ENCODE measurements at places on chromosomes 16 and 17.

GRCh38 chr17:673200-673681 is 41.4 kb downstream of the VPS53 start:
- DNase-seq: no peak

GRCh38 chr16:7629571-7629970 is 296.9 kb downstream of the RBFOX1 start:
- DNase-seq: no peak

DNA sequence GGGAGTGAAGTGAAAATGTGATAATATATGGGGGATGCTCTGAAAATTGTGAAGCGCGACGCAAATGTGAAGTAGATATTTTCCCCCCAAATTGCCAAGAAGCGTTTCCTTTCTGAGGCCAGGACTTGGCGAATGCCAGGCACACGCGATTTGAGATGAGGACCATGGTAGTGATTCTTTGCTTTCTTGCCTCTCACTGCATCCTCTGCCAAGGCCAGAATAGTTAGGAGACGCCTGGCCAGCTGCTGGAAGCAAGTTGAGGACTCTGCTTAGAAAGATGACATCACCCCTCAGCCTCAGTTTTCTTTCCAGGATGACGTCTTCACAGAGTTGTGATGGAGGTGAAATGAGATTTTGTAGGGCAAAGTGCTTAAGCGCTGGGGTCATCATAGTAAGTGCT is 25.9 kb downstream of the PIPOX start:
- no peak for DNase-seq

GRCh38 chr16:86252596-86252995 is 257.7 kb upstream of the FOXF1 start:
- DNase-seq: no peak

GRCh38 chr16:84295203-84295860 is 654 bp downstream of the WFDC1 start:
- no peak for DNase-seq

- no peak for DNase-seq
Observed at GRCh38 chr16:66905633-66906539, 12.8 kb downstream of the CDH16 start.

DNA sequence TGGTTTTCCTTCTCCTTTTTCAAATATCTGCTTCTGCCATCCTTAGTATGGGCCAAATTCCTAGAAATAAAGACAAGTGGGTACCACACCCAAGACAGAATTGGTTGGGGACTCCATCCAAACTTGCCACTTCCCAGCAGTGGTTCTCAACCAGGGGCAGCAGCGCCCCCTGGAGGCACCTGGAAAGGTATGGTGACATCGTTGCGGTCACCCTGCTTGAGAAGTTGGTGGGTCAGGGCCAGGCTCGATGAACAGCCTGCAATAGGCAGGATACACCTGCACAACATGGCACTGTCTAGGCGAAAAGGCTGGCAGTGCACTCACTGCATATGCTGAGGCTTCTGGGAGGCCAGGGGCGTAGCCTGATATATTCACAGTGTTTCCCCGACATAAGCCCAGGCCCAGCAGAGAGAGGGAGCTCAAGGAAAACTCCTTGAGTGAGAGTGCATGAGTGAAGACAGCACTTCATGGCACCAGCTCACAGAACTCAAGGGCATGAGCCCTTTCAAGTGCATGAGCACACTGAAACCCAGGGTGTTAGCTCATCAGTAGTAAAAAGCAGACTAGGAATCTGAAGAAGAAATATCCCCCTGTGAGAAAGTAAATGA is 57.7 kb downstream of the CMC2 start:
- DNase-seq: peak; percentile 64

DNA sequence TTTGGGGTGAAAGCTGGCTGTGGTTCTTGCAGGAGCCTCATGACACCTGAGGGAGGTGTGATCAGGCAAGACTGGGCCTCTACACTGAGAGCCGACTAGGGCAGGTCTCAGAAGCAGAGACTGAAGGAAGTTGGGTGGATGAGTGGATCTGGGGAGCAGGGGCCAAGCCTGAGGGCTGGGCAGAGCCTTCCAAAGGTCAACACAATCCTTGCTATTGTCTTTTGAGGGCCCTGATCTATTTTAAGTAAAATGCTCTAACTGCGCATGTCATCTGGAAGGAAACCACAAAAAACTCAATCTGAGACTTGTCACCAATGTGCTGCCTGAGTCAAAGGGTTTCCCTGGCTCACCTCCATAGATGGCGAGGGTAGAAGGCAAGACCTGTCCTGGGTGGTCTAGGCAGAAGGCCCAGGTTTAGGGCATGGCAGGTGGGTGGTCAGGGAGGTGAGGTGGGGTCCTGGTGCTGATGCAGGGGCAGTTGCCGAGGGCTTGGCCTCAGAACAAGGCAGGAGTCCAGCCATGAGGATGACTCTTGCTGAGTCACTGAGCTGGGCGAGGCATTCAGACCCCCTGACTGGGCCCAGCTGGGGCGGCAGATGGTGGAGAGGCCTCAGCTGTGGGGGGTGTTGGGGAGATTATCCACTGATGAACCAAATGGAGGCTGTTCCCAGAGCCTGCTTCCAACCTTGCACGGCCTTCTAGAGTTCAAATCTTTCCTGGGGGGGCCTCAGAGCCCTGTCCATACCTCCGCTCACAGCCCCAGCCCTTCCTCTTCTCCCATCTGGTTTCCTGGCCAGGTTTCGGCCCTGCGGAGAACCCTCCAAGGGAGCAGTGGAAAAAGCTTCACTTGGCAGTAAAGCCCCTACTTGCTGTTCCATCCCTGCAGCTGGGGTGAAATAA is 5.1 kb downstream of the MVP start:
- no peak for DNase-seq

DNA sequence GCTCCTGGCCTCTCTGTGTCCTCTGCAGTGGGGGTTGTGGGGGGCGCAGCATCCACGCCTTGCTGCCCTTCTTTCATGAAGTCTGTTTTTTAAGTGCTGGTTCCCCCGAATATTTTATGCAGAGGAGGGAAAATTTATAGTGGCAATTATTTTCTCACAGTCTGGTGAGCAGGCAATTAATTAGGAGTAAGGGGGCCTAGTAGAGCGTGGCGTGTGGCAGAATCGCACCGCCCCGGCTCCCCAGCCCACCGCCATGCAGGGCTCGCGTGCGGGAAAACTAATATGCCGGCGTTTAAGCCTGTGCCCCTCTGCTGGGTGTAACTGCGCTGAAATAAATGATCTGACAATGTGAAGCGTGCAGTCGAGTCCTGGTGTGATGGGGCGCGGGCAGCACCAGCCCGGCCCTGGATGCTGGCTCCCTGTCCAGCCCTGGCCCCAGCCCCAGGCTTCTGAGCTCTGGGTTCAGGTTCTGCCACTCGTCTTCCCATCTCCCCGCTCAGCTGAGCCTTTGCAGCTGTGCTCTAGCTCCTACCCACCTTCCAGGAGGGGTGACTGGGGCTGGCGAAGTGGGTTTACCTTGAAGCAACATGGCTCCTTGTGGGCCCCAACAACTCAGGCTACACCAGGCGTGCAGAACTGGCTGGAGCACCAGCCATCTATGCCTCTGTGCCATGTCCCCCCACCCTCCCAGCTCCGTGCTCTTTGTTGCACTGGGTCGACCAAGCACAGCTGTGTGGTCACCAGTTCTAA is 13.8 kb downstream of the ENGASE start:
- DNase-seq: no peak

- DNase-seq: no peak
Observed at GRCh38 chr16:53922807-53923571, 219.0 kb downstream of the FTO start.

DNA sequence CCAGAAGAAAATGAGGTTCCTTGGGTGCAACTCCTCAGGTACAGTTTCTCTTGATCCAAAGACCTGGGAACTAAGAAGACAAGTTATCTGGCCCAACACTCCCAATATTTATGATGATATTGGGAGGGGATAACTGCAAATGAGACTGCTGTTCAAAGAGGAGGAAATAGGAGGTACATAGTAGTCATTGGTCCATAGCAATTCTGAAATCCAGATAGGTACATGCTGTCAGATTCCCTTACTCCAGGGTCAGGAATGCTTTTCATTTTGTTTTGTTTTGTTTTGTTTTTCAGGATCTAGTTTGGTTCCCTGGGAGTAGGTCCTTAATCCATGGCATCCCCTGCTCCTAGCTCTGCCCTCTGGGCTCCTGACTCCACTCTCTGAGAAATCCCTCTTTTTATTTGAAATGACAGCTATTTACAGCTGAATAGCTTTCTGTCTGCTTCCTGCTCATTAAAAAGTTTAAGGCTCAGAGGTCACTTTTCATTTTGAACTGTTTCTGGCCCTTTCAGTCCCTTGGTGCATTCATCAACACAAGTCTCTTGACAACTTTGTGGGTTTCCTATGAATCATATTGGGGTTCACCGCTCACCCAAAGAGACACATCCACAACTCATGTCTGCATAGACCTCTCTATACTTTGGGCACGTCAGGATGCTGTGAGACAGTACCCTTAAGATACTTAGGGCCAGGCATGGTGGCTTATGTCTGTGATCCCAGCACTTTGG is 110.2 kb upstream of the C17orf78 start:
- DNase-seq: no peak

- no peak for DNase-seq
Observed at GRCh38 chr17:43020030-43020621, 2.1 kb downstream of the VAT1 start.

- peak; percentile 98 for DNase-seq
Observed at GRCh38 chr16:30658731-30659506, 688 bp downstream of the FBRS start.

- no peak for DNase-seq
Observed at GRCh38 chr16:15457400-15457799, 23.0 kb downstream of the BMERB1 start.

GRCh38 chr17:30922235-30923030 is 688 bp downstream of the ADAP2 start:
- DNase-seq: no peak

GRCh38 chr17:77427391-77427991 is 286.7 kb downstream of the SEC14L1 start:
- DNase-seq: no peak

GRCh38 chr16:56212144-56212543 is 20.9 kb downstream of the GNAO1 start:
- no peak for DNase-seq

GRCh38 chr17:82835766-82836512 is 3.9 kb downstream of the ZNF750 start:
- no peak for DNase-seq

GRCh38 chr17:1918346-1919162 is 88.7 kb downstream of the RPA1 start:
- no peak for DNase-seq

- DNase-seq: peak; percentile 69
Observed at GRCh38 chr16:87350681-87351319, 32.8 kb downstream of the FBXO31 start.

DNA sequence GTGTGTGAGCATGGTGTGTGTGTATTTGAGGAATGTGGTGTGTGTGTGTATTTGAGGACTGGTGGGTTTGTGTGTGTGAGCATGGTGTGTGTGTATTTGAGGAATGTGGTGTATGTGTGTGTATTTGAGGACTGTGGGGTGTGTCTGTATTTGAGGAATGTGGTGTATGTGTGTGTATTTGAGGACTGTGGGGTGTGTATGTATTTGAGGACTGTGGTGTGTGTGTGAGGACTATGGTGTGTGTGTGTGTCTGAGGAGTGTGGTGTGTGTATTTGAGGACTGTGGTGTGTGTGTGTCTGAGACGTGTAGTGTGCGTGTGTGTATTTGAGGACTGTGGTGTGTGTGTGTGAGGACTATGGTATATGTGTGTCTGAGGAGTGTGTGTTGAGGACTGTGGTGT is 18.0 kb upstream of the CACNG1 start:
- DNase-seq: no peak

DNA sequence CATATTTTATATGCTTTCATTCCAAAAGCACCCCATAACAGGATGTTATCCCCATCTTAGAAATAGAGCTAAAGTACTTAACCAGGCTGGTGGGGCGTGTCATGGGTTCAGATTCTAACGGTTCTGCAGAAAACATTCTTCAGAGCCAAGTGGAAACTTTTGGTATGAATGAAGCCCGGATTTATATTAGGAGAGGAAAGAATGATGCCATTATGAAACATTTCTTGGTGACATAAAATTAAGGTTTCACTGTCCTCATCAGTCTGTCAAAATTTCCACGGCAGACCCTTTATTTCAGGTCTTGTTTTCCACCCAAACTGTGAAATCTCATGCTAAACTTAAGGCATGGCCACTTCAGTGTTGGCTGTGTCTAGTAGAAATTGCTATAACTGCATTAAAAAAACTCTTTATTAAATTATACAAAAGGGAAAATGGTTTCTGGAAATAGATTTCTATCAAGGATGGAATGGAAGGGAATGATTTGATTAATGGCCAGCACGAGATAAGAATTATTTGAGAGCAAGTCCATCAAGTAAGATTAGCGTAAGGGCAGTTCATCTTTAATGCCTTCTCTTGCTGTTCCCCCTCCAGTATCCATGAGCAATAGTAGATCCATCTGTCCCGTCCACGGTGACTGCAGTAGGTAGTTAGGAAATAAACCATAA is 11.7 kb downstream of the PRKCA start:
- no peak for DNase-seq

DNA sequence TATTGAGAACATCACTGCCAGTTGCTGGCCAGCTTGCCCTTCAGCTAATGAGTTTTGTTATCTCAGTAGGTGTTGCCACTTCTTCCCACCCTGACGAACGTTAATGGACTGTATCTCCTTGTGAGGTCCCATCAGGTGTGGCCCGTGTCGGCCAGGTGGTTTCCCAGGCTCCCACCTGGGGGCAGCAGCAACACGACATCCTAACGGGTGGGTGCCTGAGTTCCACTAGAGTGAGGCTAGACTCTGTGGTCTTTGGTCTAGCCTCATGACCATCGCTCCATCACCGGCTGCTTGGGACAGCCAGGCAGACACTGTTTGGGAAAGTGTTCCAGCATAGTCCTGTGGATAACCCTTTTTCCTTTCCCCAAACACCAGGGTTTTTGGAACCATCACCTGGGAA is 45.6 kb upstream of the LCMT1 start:
- DNase-seq: no peak

GRCh38 chr17:71993363-71993762 is 127.5 kb upstream of the SOX9 start:
- DNase-seq: no peak

GRCh38 chr16:10984509-10984908 is 40.1 kb downstream of the CLEC16A start:
- DNase-seq: no peak

DNA sequence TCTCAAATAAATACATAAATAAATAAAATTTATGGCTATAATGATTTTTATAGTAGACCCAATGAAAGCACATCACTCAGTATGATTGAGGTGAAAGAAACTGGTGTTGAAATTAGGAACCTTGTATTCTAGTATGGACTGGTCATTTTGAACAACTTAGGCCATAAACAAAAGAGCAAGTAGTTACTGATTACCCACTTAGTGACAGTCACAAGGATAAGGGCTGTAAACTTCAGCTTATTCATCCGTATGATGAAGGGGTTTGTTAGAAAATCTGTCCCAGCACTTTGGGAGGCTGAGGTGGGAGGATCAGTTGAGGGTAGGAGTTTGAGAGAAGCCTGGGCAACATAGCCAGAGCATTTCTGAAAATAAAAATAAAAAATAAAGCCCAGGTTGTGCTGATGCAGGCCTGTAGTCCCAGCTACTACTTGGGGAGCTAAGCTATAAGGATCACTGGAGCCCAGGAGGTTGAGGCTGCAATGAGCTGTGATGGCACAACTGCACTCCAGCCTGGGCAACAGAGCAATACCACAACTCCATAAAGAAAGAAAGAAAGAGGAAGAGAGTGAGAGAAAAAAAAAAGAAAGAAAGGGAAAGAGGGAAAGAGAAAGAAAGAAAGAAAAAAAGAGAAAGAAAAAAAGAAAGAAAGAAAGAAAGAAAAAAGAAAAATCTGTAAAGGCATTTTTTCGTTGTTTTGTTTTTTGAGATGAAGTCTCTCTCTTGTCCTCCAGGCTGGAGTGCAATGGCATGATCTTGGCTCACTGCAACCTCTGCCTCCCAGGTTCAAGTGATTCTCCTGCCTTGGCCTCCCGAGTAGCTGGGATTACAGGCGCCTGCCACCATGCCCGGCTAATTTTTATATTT is 4.2 kb upstream of the SPAG9 start:
- no peak for DNase-seq
